ENCODE measurements at places on chromosomes 2 and 18.

DNA sequence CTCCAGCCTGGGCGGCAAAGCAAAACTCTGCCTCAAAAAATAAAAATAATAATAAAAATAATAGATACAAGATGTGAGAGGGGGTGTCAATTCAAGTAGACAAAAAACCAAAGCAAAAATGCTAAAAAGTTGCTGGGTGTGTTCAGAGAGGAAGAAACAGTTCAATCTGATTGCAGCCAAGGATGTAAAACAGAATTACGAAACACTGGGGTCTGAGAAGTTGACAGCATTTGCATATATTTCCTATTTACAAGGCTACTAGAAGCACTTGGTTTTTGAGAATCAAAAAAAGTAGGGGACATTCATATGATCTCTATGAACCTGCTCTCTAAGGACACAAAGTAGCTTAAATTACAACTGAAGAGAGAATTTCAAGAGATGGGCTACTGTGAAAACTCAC, 7.6 kb downstream of the TRIP12 start:
- H3K4me1 ChIP-seq = peaks cover 7% of the 10 kb centered on the region
- no peak for DNase-seq
- H3K36me3 ChIP-seq = no peaks in the 10 kb centered on the region
- H3K27me3 ChIP-seq = no peaks in the 10 kb centered on the region

GRCh38 chr18:64110692-64111480, 38.0 kb downstream of the LINC00305 start:
- DNase-seq = no peak
- H3K27ac ChIP-seq = no peak overlapping the region
- no peaks in the 10 kb centered on the region for H3K27me3 ChIP-seq
- no peaks in the 10 kb centered on the region for H3K4me1 ChIP-seq
- H3K4me3 ChIP-seq = no peak overlapping the region

GRCh38 chr18:1774261-1774660, 797.0 kb downstream of the METTL4 start:
- H3K4me1 ChIP-seq = no peaks in the 10 kb centered on the region
- H3K27ac ChIP-seq = no peak overlapping the region
- H3K36me3 ChIP-seq = no peaks in the 10 kb centered on the region
- DNase-seq = no peak

DNA sequence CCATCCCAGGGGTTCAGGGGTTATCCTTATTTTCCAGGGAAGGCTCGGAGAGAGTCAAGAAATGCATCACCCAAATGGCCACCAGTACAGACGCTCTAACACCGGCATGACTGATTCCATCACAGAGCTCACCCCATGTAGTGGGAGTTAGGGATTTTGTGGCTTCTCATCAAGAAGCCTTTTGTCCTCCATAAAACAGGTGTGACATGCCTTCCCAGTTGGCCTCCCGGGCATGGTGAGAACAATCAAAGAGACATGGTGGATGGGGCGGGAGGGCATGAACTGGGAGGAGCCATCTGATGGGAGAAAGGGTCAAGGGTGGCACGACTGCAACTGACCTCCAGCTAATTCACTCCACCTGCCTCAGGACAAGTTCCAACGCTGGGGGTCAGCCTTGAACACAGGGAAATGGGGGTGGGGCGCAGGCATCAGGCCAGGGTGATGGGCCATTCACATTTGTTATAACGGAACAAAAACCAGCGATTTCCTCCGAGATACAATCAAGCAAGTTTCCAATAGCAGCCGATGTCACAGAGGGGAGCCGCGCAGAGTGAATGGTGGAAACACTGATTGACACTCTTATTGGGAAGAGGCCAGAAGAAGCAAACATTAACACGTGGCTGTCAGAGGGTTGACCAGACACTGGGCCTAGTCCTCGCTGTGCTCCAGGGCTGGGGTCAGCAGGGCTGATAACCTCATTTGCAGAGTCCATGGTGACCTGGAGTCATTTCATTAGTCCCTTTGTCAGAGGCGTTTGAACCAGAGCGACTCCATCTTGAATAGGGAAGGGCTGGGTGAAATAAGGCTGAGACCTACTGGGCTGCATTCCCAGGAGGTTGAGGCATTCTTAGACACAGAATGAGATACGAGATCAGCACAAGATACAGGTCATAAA, 80.5 kb upstream of the HPCAL1 start:
- no peaks in the 10 kb centered on the region for H3K27me3 ChIP-seq
- H3K4me3 ChIP-seq = no peak overlapping the region
- H3K36me3 ChIP-seq = no peaks in the 10 kb centered on the region
- no peaks in the 10 kb centered on the region for H3K4me1 ChIP-seq

DNA sequence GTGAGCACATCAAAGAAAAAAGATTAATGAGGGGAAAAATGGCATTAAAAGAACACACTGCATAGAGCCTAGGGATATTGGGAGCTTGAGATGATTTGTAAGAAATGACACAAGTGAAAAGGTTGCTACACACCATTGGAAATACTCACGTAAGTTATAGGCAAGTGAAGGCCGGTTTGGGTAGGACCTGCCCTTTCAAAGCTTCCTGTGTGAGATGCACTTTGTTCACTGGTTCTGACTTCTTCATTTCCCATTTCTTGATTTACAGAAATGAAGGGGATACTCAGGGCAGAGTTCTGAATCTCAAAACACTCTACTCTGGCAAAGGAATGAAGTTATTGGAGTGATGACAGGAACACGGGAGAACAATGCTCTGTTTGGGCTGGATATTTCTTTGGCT, at the start of gene IL18RAP:
Gene IL18RAP, plus strand, starts transcription at position 251 of the 400 bp plus-strand sequence. Its CDS starts 118 bp downstream, at position 369.
- no peak for DNase-seq
- H3K4me1 ChIP-seq = peaks cover 4% of the 10 kb centered on the region
- no peaks in the 10 kb centered on the region for H3K36me3 ChIP-seq
- H3K27me3 ChIP-seq = no peaks in the 10 kb centered on the region

DNA sequence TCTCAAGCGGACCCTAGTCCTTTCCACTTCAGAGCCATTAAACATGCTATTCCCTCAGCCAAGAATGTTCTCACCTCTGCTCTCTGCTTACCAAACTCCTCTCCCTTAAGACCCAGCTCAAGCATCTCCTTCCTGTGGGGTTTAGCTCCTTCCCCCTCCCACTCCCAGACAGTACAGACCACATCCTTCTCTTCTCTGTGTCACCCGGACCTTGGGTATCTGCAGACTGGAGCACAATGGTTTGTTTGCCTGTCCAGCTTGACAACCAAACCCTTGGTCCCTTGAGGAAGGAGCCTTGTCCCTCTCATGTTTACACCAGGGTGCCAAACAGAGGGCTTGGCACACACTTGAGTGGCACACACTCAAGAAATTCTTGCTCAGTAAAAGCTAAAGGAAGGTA, 4.1 kb upstream of the CD8A start:
- H3K27ac ChIP-seq = no peak overlapping the region
- no peak overlapping the region for H3K4me3 ChIP-seq
- DNase-seq = no peak
- peaks cover 27% of the 10 kb centered on the region for H3K27me3 ChIP-seq
- H3K36me3 ChIP-seq = no peaks in the 10 kb centered on the region
- H3K4me1 ChIP-seq = peaks cover 11% of the 10 kb centered on the region

DNA sequence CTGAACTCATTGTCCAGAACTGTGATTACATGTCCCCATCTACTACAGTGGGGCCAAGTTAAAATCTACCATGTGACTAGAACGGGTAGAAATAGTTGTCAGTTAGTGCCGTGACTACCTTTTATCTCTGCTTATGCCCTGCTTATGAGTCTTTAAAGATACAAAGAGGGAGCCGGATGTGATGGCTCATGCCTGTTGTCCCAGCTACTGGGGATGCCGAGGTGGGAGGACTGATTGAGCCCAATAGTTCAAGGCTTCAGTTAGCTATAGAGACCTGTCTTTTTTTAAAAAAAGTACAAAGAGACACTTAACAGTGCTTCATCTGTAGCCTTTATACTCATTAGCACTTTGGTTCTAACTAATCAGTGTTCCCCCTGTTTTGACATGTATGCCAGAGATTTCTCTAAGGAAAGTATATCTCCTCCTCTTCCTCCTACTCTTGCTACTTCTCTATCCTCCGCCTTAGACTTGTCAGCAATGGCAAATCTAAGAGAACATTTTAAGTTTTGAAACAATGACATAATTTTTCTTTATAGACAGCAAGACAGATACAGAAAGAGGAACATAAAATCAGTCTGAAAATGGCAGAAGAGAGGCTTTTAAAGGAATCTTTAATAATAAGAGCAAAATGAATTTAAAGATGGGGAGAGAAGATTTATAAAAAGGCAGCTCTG, 45.0 kb downstream of the NBEAL1 start:
- no peaks in the 10 kb centered on the region for H3K27me3 ChIP-seq
- no peaks in the 10 kb centered on the region for H3K36me3 ChIP-seq
- no peak overlapping the region for H3K27ac ChIP-seq

DNA sequence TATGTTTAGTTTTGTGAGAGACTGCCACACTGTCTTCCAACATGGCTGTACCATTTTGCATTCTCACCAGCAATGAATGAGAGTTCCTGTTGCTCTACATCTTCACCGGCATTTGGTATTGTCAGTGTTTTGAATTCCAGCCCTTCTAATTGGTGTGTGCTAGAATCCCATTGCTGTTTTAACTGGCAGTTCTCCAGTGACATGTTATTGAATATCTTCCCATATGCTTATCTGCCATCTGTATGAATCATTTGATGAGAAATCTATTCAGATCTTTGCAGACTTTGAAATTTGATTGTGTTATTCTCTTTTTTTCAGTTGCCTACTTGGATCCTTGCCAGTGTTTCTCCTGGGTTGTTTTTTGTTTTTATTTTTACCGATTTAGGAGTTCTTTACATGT, 99.0 kb downstream of the SNTG2 start:
- no peak for DNase-seq
- H3K36me3 ChIP-seq = no peaks in the 10 kb centered on the region
- no peak overlapping the region for H3K27ac ChIP-seq
- no peaks in the 10 kb centered on the region for H3K27me3 ChIP-seq
- H3K4me1 ChIP-seq = no peaks in the 10 kb centered on the region

- H3K4me3 ChIP-seq = no peak overlapping the region
- no peaks in the 10 kb centered on the region for H3K27me3 ChIP-seq
- DNase-seq = no peak
- H3K36me3 ChIP-seq = peaks cover 4% of the 10 kb centered on the region
- H3K27ac ChIP-seq = no peak overlapping the region
- no peaks in the 10 kb centered on the region for H3K4me1 ChIP-seq
These were observed 121.5 kb upstream of the LTBP1 start for GRCh38 chr2:32825291-32825712.

DNA sequence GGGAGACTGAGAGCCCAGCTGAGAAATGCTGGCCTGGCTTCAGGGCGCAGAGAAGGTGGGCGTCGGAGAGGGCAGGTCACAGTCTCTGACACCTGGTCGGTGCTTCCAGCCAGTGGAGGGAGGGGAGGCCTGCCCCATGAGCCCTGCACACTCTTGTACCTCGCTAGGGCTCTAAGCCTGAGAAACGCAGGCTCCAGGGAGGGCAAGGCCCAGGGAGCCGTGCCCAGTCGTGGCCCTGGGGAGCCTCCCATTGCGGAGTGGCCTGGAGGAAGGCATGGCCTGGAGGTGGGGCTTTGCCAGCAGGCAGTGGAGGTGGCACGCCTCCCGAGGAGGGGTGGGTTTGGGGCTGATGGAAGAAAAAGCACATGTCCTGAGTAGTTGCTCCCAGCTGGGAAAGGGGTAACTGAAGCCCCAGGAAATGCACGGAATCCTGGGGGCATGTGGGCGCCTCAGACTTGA, 39.0 kb downstream of the MTERF4 start:
- DNase-seq = no peak
- no peak overlapping the region for H3K27ac ChIP-seq
- H3K27me3 ChIP-seq = no peaks in the 10 kb centered on the region
- no peaks in the 10 kb centered on the region for H3K36me3 ChIP-seq
- peaks cover 8% of the 10 kb centered on the region for H3K4me1 ChIP-seq

- no peaks in the 10 kb centered on the region for H3K27me3 ChIP-seq
- H3K36me3 ChIP-seq = no peaks in the 10 kb centered on the region
- H3K4me1 ChIP-seq = no peaks in the 10 kb centered on the region
- no peak for DNase-seq
- H3K27ac ChIP-seq = no peak overlapping the region
These were observed 1044.4 kb upstream of the CNTNAP5 start for GRCh38 chr2:122980671-122981070.

DNA sequence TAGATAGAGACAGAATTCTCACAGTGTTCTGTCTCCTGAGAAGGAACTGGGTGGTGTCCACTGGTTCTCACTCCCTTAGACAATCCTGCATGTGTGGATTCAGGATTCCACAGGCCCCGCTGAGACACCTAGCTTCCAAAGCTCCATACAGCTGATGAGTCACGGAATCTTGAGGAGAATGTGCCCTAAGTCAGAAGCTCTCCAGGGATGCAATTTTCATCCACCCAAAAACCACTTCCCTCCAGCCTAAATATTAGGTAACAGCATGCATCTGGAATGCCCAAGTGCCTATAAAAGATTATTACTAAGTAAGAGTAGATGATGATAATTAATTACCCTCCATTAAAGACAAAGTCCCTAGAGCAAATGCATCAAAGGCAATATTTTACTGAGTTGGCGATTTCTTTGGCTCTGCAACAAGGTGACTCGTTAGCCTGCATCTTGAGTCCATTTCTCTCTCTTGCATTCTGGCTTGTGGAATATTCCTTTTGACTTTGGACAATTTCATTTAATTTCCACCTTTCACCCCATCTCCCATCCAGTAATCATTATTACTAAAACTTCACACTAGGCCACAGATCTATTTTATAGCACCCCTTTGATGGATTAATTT, 475.1 kb downstream of the TNS1 start:
- no peak overlapping the region for H3K27ac ChIP-seq
- H3K36me3 ChIP-seq = no peaks in the 10 kb centered on the region
- DNase-seq = no peak
- no peaks in the 10 kb centered on the region for H3K4me1 ChIP-seq
- H3K4me3 ChIP-seq = no peak overlapping the region

- no peak overlapping the region for H3K4me3 ChIP-seq
- DNase-seq = no peak
- H3K27ac ChIP-seq = no peak overlapping the region
- H3K27me3 ChIP-seq = no peaks in the 10 kb centered on the region
- peaks cover 14% of the 10 kb centered on the region for H3K4me1 ChIP-seq
- H3K36me3 ChIP-seq = no peaks in the 10 kb centered on the region
These were observed 27.2 kb downstream of the ACAA2 start for GRCh38 chr18:49786019-49786720.

DNA sequence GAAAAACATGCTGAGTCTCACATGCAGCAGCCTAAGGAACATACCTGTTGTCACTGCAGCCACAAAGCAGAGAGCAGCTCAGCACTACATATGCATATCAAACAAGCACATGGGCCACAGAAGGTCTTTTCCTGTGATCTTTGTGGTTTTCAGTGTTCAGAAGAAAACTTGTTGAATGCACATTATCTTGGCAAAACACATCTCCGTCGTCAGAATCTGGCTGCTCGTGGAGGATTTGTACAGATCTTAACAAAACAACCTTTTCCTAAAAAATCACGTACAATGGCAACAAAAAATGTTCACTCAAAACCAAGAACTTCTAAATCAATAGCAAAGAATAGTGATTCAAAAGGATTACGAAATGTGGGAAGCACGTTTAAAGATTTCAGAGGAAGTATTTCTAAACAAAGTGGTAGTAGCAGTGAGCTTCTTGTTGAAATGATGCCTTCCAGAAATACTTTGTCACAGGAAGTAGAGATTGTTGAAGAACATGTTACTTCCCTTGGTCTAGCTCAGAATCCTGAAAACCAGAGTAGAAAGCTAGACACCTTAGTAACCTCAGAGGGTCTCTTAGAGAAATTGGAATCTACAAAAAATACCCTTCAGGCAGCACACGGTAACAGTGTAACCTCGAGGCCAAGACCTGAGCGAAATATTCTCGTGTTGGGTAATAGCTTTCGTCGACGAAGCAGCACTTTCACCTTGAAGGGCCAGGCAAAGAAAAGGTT, 34.1 kb downstream of the ZNF407 start:
- peaks cover 16% of the 10 kb centered on the region for H3K4me1 ChIP-seq
- H3K36me3 ChIP-seq = peaks cover 3% of the 10 kb centered on the region
- no peak overlapping the region for H3K4me3 ChIP-seq
- no peaks in the 10 kb centered on the region for H3K27me3 ChIP-seq

- H3K4me3 ChIP-seq = no peak overlapping the region
- H3K27ac ChIP-seq = no peak overlapping the region
- H3K4me1 ChIP-seq = no peaks in the 10 kb centered on the region
- no peaks in the 10 kb centered on the region for H3K27me3 ChIP-seq
- no peaks in the 10 kb centered on the region for H3K36me3 ChIP-seq
- DNase-seq = no peak
These were observed 281.4 kb downstream of the KCNS3 start for GRCh38 chr2:18159896-18160295.

Data from effector memory CD4-positive, alpha-beta T cell (primary cell).